ENCODE measurements at places on chromosomes 12 and 14. TPM values are rescaled to one million over a fixed set of nuclear protein-coding genes. Genes with fewer than 3 reads are reported as not detected.

GRCh38 chr14:100807496-100807895 is 18.4 kb upstream of the MEG3 start:
- DNase-seq = no peak

DNA sequence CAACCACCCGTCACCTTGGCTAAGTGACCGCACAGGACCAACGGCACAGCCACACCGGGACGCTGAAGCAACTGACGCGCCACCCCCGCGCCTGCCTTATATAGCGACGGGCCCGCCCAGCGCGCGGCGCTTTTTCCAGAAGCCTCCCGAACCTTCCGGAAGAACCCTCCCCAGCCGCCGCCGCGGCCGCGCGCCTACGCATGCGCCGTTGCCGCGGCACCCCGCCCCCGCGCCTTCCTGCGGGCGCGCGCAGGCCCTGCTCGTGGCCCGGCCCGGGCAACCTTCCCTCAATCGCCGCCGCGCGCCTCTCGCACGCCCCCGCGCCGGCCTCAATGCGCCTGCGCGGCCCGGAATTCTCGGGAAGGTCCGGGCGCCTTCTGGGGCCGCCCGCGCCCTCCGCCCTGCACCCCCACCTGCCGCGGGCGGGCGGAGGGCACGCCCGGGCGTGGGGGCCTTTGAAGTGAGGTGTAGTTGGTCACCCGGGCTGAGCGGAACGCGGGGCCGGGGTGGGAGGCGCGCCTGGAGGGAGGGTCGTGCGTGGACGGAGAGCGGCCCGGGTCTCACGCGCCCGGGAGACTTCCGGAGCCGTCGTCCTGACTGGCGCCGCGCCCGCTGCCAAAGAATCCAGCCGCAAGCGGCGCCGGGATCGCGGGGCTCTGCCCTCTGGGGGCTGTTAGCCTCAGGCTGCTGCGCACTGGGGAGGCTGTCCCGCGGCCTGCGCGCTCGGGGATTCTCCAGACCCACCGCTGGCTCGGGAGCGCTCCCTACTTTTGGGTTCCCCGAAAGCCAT is at the start of gene HSP90AA1:
HSP90AA1 (minus strand) TSS at position 73 of the 790 bp plus-strand sequence. CDS start 666 bp downstream, outside the sequence.
- peak; percentile 98 for DNase-seq

ERO1A gene
- 37.0 TPM for total RNA-seq

DNA sequence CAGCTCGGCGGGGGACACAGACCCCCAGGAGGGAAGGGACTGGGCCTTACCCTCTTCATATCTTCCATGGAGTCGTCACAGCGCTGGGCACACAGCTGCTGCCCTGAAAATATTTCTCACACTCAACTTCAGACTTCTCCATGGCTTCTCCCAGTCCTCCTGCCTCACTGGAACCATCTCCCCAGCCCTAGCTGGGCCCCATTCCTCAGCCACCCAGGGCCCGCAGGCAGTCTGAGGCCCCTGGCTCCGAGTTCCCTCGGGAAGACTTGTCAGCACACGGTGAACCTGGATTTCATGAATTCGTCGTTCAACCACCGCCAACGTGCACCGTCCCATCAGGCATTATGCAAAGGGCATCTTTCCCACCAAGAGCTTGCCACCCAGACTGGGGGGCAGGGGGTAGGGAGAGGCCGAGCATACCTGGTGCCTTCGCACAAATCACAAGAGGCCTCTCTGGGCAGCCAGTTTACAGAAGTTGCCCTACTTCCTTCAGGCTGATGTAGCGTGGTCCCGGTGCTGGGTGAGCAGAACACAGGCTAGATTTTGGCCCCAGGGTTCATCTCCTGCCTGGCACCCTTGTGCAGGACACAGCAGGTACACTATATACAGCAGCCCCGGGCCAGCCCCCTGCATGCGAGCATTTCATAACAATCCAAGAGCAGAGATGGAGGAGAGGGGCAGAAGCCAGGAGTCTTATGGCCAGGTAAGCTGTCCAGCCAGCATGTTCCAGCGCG is 44.2 kb downstream of the LTBP2 start:
- DNase-seq = no peak

GRCh38 chr14:96673706-96674105 is 123.5 kb upstream of the VRK1 start:
- no peak for DNase-seq

SENP1 gene
- total RNA-seq = 19.2 TPM

LHX5 gene
- not detected for total RNA-seq

DNA sequence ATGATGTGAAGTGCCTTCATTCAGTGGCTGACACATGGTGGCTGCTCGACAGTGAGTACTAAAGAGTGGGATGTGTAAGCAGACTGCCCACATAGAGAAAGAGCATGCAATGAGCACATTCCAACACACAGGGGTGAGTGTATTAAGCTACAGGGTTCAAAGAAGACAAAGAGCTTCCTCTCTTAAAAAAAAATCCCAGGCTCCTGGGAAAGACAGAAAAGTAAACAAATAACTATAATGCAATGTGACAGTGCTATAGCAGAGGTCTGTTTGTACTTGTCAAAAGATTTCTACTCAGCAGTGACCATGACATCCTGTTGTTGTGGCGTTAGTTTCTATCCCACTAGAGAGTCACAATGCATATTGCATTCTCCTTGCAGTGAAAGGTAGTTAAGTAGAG is 12.4 kb upstream of the PCNX1 start:
- no peak for DNase-seq

GRCh38 chr12:77772676-77773298 is 57.9 kb upstream of the NAV3 start:
- DNase-seq = no peak

GRCh38 chr14:88793259-88793625 is 489 bp upstream of the EML5 start:
- no peak for DNase-seq
